ENCODE measurements at places on chromosomes 3 and 15.

- DNase-seq, result no peak
These were observed 53.7 kb upstream of the TLE3 start for GRCh38 chr15:70151462-70151861.

- peak; percentile 42 for DNase-seq
These were observed 10.6 kb downstream of the DENND6A start for GRCh38 chr3:57682284-57682683.

GRCh38 chr3:79558943-79559342, 208.9 kb downstream of the ROBO1 start:
- no peak for DNase-seq

DNA sequence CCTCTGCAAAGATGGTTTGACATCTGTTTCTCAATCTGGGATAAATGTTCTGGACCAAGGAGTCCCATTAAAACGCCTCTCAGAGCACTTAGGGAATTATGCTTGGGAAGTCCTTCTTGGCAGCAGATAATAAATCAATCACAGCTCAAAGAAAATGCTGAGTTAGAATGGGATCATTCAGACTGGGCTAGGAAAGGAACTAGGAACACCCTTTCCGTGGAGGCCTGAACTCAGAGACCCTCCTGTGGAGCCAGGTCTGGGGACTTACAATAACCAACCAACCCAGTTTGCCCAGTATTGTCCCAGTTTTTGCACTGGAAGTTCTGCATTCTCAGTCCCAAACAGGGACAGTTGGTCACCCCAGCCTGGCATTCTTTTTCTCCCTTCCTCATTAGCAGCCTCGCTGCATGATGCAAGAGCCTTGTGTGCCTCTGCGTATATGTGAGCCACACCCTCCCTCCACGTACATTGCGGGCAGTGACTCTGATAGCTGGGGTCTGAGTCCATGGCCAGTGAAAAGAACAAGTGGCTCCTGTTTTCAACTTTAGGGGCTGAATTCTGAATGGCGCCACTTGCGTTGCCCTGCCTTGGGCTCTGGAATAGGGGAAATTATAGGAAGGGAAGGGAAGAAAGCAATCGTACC, 88.7 kb downstream of the SEMA5B start:
- DNase-seq, result no peak

DNA sequence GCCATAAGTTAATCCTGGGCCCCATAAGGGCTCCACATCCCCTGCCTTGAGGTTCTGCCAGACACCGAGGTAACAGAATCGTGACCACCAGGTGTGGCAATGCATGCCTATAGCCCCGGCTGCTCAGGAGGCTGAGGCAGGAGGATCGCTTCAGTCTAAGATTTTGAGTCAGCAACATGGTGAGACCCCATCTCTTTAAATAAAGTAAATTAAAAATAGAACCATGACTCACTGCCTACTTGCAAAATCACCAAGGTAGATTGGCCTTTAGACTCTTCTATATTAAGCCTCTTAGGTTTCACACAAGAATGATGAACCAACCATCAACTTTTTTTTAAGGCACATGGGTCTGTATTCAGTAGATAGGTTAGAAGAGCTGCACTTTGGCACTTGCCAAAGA, 9.7 kb downstream of the WDR5B start:
- DNase-seq, result no peak

DNA sequence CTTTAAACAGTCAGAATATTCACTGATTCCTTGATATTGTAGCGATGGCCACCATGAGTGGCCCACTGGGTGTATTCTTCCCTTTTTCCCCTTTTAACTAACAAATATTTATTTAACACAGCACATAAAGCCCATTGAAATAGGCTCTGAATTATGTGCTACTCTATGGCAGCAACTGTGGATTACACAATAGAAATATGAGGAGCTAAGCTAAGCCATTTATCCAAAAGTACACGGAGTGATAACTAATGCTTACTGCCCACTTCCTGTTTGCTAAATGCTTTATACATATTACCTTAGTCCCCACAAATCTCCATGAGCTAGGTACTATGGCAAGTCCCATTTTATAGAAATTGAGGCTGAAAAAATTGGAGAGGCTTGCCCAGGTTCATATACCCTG, 17.9 kb downstream of the ILDR1 start:
- no peak for DNase-seq

DNA sequence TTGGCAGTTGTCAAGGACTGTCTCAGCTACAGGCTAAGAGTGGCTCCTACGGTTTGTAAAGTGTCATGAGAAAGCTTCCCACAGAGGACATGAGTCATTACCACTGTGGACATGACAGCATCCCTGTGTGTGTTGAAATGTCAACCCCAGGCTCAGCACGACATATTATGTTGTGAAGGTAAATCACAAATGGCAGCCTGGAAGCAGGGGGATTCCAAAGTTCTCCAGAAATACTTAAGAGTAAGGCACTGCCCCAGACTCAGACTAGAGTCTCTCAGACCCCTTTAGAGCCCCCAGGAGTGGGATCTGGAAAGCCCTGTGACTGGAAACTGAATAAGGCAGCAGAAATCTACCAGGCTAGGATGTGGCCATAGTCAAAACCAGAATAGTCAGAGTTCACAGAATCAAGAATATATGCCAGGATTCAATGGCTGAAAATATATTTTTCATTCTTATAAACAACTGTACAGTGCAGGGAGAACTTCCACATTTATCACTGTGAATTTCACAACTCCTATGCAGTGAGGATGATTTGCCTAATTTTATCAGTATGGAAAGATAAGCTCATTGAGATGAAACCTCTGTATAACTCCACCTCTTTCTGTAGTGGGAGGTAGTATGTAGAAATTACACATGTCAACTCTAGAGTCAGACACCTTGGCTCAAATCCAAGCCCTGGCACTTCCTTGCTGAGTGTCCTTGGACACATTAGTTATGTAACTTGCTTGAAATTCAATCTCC, 237.1 kb upstream of the CFAP20DC start:
- no peak for DNase-seq

DNA sequence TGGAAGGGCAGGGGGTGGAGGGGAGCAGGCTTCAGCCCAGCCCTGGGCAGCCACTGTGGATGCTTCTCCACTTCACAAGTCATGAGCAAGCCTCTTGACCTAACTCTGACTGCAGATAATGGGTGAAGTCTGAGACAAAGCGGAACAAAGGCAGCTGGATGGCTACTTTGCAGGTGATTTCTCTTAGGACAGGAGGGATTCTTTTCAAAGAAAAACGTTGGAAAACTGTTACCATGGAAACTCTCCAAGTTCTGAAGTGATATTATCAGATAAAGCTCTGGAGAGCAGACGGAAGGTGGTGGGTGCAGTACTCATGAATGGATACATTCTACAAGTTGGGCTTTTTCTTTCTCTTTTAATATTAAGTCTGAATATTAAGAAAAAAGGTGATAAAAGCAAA, 254.2 kb upstream of the SLCO3A1 start:
- DNase-seq, result no peak

DNA sequence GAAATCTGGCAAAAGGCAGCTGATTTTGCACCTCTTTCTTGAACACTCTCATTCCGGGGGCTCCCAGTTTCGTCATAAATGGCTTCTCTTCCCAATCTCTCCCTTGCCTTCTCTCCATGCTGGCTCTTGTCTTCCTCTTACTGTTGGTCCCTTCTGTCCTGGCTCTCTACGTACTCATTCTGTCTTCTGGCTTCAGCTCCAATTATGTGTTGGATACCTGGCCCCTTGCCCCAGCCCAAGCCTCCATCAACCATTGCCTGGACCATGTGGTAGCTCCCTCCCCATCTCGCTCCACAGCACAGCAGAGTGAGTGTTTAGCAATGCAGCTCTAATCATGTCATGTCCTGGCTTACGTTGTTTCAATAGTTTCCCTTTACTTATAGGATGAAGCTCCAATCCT, 21.7 kb upstream of the KY start:
- DNase-seq, result no peak

- DNase-seq, result no peak
These were observed 64.4 kb downstream of the ATP13A5 start for GRCh38 chr3:193314161-193314560.

- DNase-seq, result no peak
These were observed 72.0 kb upstream of the ZBED2 start for GRCh38 chr3:111667170-111667569.

GRCh38 chr15:70039917-70040316, 57.8 kb downstream of the TLE3 start:
- DNase-seq, result no peak

DNA sequence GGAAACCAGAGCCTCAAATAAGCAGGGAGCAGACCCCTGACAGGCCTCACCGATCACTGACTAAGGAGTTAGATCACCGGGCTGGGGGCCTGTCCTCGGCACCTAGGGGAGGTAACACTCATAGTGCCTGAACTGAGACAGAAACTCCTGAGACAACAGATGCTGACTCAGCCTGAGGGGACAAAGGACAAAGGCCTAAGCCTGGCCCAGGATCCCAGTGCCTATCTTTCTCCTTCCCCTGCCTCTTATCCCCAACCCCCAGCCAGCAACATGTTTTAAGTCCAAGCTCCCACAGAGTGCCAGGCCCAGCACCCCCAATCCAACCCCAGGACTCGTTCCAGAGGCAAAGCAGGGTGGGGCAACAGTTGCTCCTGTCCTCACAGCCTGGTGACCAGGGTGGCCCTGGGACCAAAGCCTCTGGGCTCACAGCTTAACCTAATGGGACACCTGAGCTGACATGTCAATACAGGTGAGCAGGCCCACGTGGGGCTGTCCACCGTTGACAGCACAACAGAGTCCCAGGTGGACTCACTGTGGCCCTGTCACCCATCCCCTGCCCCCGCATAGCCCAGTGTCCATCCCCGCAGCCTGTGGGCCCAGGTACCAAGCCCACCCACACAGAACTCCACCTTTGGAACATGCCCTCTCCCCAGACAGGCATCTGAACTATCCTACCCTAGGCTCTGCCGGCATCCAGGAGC, 37.4 kb downstream of the ADCY5 start:
- no peak for DNase-seq
